Activated effector memory CD4-positive, alpha-beta T cell treated with Interleukin-2 at 50 U/mL for 16 hours (primary cell): ENCODE measurements at places on chromosomes 7 and 10.

- no peak for DNase-seq
Measured at GRCh38 chr10:71210542-71210871, 1.9 kb upstream of the UNC5B start.

GRCh38 chr7:44396931-44397545 is 71.6 kb upstream of the CAMK2B start:
- no peak for DNase-seq

DNA sequence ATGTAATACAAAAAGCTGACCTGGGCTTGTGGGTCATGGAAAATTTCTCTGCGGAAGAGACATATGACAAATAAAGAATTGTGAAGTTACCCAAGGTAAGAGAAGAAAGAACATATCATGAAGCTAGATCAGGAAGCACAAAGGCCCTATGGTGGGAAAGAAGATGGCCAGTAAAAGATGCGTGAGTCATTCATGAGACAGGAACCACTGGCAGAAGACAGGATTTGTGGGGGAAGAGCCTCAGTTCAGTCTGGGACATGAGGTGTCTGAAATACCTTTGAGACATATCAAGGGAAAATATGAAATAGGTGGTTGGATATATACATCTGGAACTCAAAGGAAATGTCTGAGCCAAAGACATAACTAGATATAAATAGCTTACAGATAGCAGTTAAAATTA is 27.7 kb upstream of the AMPH start:
- no peak for DNase-seq

DNA sequence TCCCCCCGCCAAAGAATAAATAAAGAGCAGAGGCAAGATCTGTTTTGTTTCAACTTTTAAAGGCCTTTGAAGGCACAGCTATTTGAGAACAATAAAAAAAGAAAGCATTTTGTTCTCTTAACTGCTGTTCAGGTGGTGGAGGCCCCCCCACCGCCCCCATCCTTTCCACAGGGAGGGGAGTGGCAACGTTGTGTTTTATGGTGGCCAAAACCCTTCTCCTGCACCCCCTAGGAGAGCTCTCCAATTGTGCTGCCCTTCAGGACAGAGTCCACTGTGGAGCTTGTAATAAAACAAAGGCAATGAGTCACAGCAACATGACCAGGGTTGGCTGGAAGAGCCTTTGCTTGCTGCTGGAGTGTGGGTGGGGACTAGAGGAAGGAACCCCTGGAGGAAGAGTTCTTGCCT is 987.9 kb downstream of the KCNMA1 start:
- DNase-seq, result no peak

- DNase-seq, result peak; percentile 24
Measured at GRCh38 chr7:159197066-159197975, 52.7 kb upstream of the VIPR2 start.

DNA sequence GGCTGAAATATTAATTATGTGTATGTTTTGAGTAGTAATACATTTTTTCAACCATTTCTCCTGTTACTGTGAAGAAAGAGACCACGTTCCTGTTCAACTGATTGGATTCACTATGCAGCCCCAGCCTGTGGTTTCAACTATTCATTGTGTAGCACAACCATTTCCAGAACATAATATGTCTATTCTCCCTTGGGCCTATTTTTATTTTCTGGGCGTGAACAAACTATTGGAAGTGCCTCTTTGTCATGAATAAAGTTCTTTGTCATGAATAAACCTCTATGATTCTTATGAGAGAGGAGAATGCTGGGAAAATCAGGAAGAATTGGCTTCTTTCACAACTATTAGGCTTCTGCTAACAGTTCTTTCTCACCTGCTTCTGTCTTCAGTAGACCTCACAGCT is 152.4 kb downstream of the GNAT3 start:
- DNase-seq, result no peak

DNA sequence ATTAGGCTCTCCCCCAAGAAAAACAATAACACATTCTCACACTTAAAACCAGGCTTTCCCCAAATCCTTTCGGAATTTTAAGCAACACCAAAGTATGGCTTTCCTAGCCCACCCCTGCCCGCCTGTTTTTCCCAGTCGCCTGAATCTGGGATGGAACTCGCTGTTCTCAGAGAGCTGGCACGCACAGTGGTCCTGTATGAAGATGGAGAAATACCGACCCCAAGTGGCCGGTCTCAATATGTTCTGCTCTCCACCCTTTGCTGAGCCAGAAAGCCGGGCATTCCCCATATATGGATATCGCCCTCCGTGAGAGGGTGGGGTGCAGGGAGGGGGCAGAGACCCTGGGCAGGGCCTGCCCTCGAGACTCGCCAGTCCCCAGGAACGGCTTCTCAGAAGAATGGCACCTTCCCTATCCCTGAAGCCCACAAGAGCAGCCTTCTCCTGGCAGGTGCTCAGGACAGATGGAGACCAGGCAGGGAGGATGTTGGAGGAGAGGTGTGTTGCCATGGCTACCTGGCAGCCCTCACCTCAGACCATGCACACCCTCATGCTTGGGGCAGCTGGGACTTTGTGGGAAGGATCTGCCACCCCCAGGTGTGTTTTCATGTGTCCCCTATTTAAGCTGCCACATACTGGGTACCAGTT is 3.4 kb downstream of the TACR2 start:
- no peak for DNase-seq

GRCh38 chr10:69817078-69817581 is 15.4 kb downstream of the COL13A1 start:
- DNase-seq, result no peak

GRCh38 chr7:79091011-79091410 is 362.5 kb downstream of the MAGI2 start:
- DNase-seq, result no peak

DNA sequence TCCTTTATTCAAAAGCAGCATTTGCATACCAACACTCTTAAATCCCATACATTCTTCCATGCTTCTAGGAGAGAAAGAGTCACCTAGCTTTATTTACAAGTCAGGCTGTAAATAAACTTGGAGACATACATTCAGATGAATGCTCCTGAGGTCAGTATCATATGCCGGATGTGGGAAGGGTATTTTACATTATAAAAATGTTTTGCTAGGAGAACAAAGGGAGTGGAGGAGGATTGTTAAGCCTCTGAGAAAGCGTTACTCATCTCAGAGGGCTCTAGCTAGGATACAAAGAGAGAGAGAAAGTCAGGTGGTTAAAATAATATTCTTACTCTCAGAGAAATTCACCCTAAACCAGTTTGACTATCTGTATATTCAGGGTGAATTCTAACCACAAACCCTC is 300.9 kb upstream of the NPSR1 start:
- no peak for DNase-seq

- no peak for DNase-seq
Measured at GRCh38 chr10:88916231-88916630, 36.2 kb downstream of the STAMBPL1 start.

- no peak for DNase-seq
Measured at GRCh38 chr7:128728598-128728997, 10.6 kb upstream of the CALU start.

GRCh38 chr10:1938317-1938716 is 201.0 kb upstream of the ADARB2 start:
- peak; percentile 64 for DNase-seq

GRCh38 chr7:138549082-138549481 is 89.0 kb downstream of the TRIM24 start:
- DNase-seq, result no peak

DNA sequence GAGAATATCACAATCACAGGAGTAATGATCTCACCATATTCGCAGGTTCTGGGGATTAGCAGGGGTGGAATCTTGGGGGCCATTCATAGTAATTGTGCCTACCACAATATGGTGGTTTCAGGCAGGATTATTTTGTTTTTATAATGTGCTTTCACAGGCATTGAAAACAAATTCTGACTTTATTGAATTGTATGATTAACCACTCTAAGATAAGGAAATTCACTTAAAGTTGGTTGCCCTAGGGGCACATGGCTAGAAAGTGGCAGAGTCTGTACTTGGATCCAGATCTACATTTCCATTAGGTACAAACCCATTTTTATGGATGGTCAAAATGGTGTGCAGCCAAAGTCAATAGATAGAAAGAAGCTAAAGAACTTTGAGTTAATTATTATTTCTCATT is 1.7 kb downstream of the CROT start:
- no peak for DNase-seq

DNA sequence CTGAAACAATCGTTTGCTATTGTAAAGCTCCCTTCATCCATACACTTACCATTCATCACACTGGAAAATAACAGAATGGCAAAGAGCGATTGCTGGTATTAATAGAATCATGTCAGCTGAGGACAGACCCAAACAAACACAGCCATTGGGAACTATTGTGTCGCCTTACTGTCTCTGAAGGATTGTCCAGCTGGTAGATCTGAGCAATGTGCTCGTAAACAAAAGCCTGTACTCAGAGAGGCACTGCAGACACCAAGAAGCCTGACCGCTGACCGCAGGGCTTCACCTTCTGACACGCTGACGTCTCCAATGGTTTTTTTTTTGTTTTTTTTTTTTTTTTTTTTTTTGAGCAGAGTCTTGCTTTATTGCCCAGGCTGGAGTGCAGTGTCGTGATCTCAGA is 151.0 kb upstream of the FRMD4A start:
- DNase-seq, result no peak

GRCh38 chr10:119754085-119754484 is 28.2 kb downstream of the INPP5F start:
- DNase-seq, result no peak

DNA sequence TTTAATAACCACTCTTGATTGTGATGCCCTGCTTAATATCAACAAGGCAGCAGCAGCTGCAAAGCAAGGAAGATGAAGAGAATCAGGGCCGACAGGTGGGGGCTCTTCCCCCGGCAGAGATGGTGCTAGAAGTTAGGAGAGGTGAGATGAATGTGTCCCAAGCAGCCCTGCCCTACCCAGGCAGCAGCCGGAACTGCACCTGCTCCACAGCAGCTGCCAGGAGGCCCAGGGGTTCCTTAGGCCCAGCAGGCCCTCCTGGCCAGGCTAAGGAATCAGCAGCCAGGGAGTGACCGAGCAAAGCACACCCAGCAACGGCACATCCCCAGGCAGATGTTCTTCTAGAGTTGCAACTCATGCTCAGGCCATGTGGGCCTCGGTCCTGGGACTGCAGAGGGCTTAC is 17.9 kb downstream of the AFAP1L2 start:
- no peak for DNase-seq

DNA sequence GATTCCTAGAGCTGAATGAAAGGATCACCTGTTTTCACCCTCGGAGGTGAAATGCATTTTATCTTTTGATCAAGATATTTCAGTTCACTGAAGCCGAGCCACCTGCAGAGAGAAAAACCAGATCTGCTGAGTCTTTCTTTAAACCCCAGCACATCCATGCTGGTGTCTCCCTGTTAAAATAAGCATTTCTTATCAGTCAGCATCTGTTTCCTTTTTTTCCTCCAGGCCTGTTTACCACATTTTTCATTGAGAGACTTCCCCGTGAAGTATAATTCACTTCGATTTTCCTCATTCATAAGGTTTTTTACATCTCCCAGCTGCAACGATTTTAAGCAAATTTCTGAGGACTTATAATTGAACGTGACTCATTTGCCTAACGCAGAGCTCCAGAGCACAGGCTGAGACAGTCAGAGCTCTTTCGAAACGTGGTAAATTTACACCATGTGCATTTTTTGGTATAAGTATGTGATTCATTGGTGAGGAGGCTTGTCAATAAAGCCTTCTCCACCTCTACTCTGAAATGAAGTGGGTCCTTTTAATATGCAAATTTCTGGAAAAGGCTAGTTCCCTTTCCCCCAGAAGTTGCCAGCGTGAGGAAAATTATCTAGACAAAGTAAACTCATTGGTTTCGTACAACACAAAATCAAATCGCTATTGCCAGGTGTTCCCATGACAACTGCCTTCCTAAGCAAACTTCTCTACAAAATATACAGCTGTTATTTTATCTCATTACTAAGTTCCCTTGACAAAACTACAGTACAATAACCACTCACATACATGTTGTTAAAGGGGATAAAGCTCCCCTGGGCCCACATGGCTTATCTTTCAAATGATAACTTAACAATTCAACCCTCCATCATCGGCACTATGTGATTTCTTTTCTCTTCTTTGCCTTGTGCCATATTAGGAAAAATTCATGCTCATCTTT is 374.8 kb upstream of the AKR1E2 start:
- DNase-seq, result no peak

DNA sequence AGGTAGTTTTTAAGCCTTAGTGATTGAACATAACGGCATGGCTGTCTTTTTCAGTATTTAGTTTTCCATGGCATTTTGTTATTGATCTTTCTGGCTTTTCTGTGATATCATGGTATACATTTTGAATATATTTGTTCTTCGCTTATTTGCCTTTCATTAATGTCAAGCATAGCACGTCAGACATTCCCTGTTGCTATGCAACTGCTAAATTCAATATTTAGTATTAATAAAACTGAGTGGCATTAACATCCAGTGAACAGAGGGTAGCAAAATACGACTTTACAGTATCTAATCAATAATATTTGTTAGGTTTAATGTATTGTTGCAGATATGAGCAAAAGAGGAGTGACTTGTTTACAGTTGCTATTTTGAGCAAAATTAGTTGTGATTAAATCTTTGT is 72.5 kb downstream of the LCOR start:
- DNase-seq, result no peak

- no peak for DNase-seq
Measured at GRCh38 chr10:98916526-98917125, 319.0 kb downstream of the HPSE2 start.

GRCh38 chr7:158249692-158250091 is 337.9 kb downstream of the PTPRN2 start:
- DNase-seq, result no peak

DNA sequence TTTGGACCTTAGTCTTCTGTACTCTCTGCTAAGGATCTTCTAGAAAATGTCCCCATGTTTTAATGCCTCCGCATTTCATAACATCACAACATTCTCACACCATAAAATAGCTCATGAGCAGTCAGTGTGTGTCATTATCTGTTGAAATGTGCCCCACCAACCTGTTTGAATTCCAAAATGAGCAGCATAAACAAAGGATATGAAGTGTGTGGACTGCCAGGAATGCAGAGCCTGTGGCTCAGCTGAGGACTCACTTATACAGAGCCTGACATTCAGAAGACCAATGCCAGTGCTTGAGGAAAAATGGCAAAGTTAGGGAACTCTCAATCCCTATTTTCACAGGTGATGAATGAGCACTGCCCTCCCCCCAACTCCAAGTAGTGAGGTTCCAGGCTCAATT is 621.4 kb downstream of the POM121L12 start:
- DNase-seq, result no peak

GRCh38 chr10:72796042-72796441 is 97.5 kb upstream of the OIT3 start:
- no peak for DNase-seq

DNA sequence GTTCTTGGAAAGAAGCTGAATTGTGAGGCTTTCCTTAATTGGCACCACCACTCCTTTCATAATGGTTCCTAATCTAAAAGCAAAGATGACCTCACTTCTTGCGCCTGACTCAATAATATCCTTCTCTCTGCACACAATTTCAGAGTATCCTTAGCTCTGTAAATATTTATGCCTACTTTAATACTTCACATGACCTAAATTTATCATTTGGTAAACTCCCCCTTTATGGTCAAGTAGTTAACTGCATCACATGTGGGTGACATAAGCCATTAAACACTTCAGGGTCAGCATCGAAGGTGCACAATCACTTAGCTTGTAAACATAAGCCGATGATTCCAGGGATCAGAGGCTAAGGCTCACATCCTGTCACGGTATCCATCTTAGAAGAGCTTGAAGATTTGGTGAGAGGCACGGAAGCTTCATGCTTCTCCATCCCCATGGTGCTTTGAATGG is 7.3 kb upstream of the RHOBTB1 start:
- no peak for DNase-seq

GRCh38 chr10:114336823-114337509 is 67.3 kb downstream of the AFAP1L2 start:
- no peak for DNase-seq

- DNase-seq, result no peak
Measured at GRCh38 chr7:114934713-114935112, 12.8 kb downstream of the MDFIC start.
